Cardiac atrium fibroblast (primary cell): ENCODE measurements at places on chromosomes 5 and 9. TPM values are rescaled to one million over a fixed set of nuclear protein-coding genes. Genes with fewer than 3 reads are reported as not detected.

Gene NDFIP1
- total RNA-seq, result 64.3 and 68.2 TPM in 2 replicates

Gene ANKRD31
- 0.54 TPM in 1 of 2 replicates, not detected in the other for total RNA-seq

Gene SLC36A2
- total RNA-seq, result not detected in 2 replicates

Gene BARX1
- 1.3 TPM in 1 of 2 replicates, not detected in the other for total RNA-seq

Gene DRD1
- total RNA-seq, result not detected in 2 replicates

Gene CCL19
- total RNA-seq, result not detected in 2 replicates

Gene CDO1
- 0.65 and 0.72 TPM in 2 replicates for total RNA-seq

Gene PKD2L2
- not detected in 2 replicates for total RNA-seq

Gene ROR2
- total RNA-seq, result 31.9 and 33.4 TPM in 2 replicates

Gene MSH3
- 9.6 and 13.6 TPM in 2 replicates for total RNA-seq

Gene INSL4
- total RNA-seq, result not detected in 2 replicates

Gene ACER2
- 10.9 and 11.9 TPM in 2 replicates for total RNA-seq

Gene CTNND2
- total RNA-seq, result not detected in 2 replicates

Gene ALDH1A1
- 4.0 and 4.9 TPM in 2 replicates for total RNA-seq

Gene ALDH7A1
- 19.3 and 23.6 TPM in 2 replicates for total RNA-seq

Gene ABO
- not detected in 2 replicates for total RNA-seq

Gene LCN15
- total RNA-seq, result not detected in 2 replicates

Gene RGMB
- 17.9 and 20.1 TPM in 2 replicates for total RNA-seq

Gene PAX5
- not detected in 2 replicates for total RNA-seq

Gene NR2F1
- 85.9 and 157 TPM in 2 replicates for total RNA-seq

Gene TGFBR1
- 12.1 and 18.6 TPM in 2 replicates for total RNA-seq

Gene SPATA31D1
- total RNA-seq, result not detected in 2 replicates

Gene SPAAR
- total RNA-seq, result 4.5 and 7.5 TPM in 2 replicates

Gene ZDHHC21
- 2.5 and 3.6 TPM in 2 replicates for total RNA-seq

Gene TIMD4
- total RNA-seq, result not detected in 2 replicates

Gene PCDHB11
- total RNA-seq, result 0.18 and 0.65 TPM in 2 replicates

Gene SH2D3C
- 2.5 and 2.6 TPM in 2 replicates for total RNA-seq

Gene GDNF
- total RNA-seq, result not detected in 2 replicates

Gene ASTN2
- total RNA-seq, result 2.5 and 6.0 TPM in 2 replicates

Gene ZNF354C
- 3.4 and 3.8 TPM in 2 replicates for total RNA-seq

Gene TNFSF15
- total RNA-seq, result 0.16 TPM in 1 of 2 replicates, not detected in the other

Gene NR6A1
- 0.72 and 0.81 TPM in 2 replicates for total RNA-seq

Gene SLC25A2
- total RNA-seq, result not detected in 2 replicates

Gene OLFML2A
- total RNA-seq, result 0.49 and 0.90 TPM in 2 replicates

Gene TMEM215
- not detected in 2 replicates for total RNA-seq

Gene FAM221B
- not detected in 2 replicates for total RNA-seq

Gene FGF18
- 0.49 TPM in 1 of 2 replicates, not detected in the other for total RNA-seq

Gene MYO10
- 23.5 and 24.9 TPM in 2 replicates for total RNA-seq

Gene PCDHA7
- 0.16 and 0.72 TPM in 2 replicates for total RNA-seq

Gene PCDHGA8
- 0.18 and 1.8 TPM in 2 replicates for total RNA-seq

Gene SLC45A2
- total RNA-seq, result not detected in 2 replicates

Gene COL27A1
- 5.8 and 10.3 TPM in 2 replicates for total RNA-seq

Gene COL5A1
- total RNA-seq, result 1,059 and 1,217 TPM in 2 replicates

Gene CSF1R
- total RNA-seq, result not detected in 2 replicates

Gene PALM2AKAP2
- total RNA-seq, result 2.9 and 3.7 TPM in 2 replicates

Gene KIF12
- total RNA-seq, result not detected in 2 replicates

Gene SLC30A5
- 37.5 and 44.6 TPM in 2 replicates for total RNA-seq
